ENCODE measurements at places on chromosomes 2 and 18.

- no peaks in the 10 kb centered on the region for H3K27me3 ChIP-seq
- H3K4me3 ChIP-seq = no peak overlapping the region
- H3K36me3 ChIP-seq = no peaks in the 10 kb centered on the region
- H3K27ac ChIP-seq = no peak overlapping the region
- peaks cover 4% of the 10 kb centered on the region for H3K4me1 ChIP-seq
Measured at GRCh38 chr18:6731222-6731596, 1.7 kb downstream of the ARHGAP28 start.

GRCh38 chr2:230981704-230982103 lies 14.2 kb upstream of the SPATA3 start:
- peaks cover under 1% of the 10 kb centered on the region for H3K4me1 ChIP-seq
- no peak for DNase-seq
- no peak overlapping the region for H3K27ac ChIP-seq
- H3K36me3 ChIP-seq = no peaks in the 10 kb centered on the region
- no peaks in the 10 kb centered on the region for H3K27me3 ChIP-seq
- H3K4me3 ChIP-seq = no peak overlapping the region

DNA sequence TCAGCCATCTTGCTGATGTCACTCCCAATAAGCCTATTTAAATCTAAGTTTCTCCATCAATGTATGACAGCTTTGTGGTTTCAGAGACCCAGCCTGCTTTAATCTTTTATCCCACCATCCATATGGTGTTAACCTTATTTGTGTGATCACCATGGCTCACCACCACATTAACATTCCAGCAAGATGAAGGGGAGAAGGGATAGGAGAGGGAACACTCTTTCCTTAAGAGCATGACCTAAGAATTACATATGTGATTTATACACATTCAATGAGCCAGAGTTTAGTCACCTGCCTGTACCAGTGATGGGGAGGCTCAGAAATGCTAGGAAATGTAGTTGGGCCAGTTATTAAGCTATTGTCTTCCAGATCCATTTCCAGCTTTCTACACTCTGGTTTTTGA lies 44.5 kb upstream of the CHN1 start:
- H3K4me3 ChIP-seq = no peak overlapping the region
- no peaks in the 10 kb centered on the region for H3K27me3 ChIP-seq
- H3K4me1 ChIP-seq = no peaks in the 10 kb centered on the region
- no peak for DNase-seq
- H3K36me3 ChIP-seq = no peaks in the 10 kb centered on the region

DNA sequence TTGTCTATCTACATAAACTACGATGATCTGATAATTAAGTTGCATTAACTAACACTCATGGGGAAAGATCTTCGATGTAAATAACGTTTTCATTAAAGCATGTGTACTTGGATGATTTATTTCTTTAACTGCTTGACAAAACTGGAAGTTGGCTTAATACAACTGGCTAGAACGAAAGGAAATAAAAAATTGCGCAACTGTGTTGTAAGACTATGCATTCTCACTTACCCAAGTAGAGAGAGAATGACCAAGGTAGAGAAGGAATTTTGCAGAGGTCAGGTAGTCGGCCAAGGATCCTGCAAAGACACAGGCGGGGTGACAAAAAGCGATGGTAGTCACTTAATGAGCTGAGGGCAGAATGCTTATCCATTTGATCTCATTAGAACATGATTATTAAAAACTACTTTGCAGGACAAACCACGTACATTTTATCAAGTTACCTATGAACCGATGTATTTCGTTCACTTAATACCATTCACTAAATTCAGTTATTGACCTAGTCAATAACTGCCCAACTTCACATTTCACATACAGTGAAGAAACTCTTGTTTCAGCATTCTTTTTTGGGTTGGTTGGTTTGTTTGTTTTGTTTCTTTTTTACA lies 900 bp downstream of the SLC40A1 start:
- peaks cover 5% of the 10 kb centered on the region for H3K4me1 ChIP-seq
- no peak for DNase-seq
- no peaks in the 10 kb centered on the region for H3K36me3 ChIP-seq
- H3K27ac ChIP-seq = no peak overlapping the region

DNA sequence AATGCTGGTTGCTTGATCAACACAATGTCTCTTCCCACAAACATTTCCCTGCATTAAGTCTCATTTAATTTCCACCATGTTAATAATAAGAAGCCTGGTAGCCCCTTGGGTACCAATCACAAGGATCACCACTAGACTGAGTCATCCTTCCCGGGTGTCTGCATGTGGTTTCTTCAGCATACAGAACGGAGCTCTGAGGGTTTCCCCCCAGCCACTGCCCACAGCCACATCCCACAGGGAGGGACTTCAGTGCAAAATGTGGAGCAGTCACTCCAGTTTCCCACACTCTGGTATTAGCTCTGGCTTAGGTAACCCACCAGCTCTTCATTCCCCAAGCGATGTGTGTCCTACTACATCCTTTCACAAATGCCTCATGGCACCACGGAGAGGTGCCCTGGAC lies 42.7 kb upstream of the POLE4 start:
- H3K4me3 ChIP-seq = no peak overlapping the region
- DNase-seq = no peak
- H3K4me1 ChIP-seq = peaks cover 10% of the 10 kb centered on the region
- H3K36me3 ChIP-seq = no peaks in the 10 kb centered on the region

DNA sequence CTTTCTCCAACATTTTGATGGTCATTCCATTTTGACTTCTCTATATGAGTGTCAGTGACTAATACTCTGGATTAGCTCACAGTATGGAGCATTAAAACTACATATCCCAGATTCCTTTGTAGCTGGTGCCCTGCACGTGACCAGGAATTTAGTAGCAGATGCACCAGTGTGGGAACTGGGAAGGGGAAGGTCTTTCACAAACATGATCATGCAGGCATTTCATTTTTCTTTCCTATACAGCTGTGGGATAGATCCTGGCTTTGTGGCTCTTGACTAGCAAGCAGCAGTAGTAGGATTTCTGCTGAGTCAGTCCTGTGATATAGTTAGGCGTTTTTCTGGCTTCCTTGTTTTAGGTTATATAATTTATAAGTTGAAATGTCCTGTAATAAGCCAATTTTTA lies 971.0 kb upstream of the CDH2 start:
- no peaks in the 10 kb centered on the region for H3K27me3 ChIP-seq
- no peak overlapping the region for H3K4me3 ChIP-seq
- no peak for DNase-seq
- H3K4me1 ChIP-seq = no peaks in the 10 kb centered on the region
- no peak overlapping the region for H3K27ac ChIP-seq

- peak within 1 kb of the TSS; percentile 73 for H3K4me3 ChIP-seq
- H3K36me3 ChIP-seq = no peaks in the 10 kb centered on the region
- H3K27ac ChIP-seq = no peak within 1 kb of the TSS
- H3K27me3 ChIP-seq = peaks cover 90% of the 10 kb centered on the region
Measured at GRCh38 chr2:170715062-170715931, at the start of gene SP5. SP5 (plus strand) TSS chr2:170715337; CDS start chr2:170715513, 176 bp downstream.

DNA sequence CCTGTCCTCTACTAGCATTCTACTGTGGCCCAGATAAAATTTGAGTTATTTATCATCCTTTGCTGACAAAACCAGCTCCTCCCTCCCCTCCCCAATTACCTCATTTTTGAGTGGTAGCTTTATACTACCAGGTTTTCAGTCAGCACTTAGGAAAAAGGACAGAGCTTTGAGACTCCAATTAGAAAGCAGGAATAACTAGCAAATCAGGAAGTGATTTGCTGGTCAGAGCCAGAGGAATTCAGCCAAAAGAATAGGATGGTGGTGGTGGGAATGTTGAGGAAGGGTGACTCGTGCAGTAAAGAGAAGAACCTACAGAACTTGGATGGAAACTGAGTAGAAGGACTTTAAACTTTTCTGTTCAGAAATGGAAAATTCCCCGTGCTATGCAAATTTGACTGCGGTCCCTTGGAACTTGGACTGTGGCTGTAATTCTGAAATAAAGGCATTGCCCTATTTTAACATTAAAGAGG lies 3.7 kb downstream of the MYL12B start:
- H3K27me3 ChIP-seq = no peaks in the 10 kb centered on the region
- H3K27ac ChIP-seq = peak overlapping the region; percentile 78
- peak overlapping the region; percentile 58 for H3K4me3 ChIP-seq

All from keratinocyte (primary cell).